ENCODE measurements at places on chromosomes 16 and 17.

- DNase-seq, result no peak
Measured at GRCh38 chr17:48770954-48771353, 42.4 kb upstream of the HOXB13 start.

DNA sequence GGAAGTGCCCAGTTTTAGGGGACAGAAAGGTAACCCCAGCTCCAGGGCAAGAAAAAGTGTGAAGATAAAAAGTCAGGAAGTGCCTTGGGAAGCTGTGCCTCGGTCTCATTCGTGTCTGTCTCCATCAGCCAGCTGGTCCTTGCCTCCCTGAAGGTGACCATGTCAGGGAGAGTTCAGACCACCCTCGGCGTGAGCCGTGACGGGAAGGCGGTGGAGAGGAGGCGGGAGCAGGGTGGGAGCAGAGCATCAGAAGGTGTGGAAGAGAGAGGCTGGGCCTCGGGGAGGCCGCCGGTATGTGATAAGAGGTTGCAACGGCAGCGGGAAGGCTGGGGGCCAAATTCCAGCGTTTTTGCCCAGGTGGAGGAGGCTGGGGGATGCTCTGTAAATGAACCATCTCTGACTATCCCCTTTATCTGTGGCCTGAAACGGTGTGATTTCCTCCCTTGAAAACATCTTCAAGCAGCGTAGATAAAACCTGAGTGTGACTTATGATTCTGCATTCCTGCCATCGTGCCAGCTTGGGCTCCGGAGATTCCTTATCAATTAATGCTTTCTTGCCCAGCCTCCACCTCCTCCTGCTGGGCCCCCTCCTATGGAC lies 251.8 kb downstream of the IRF8 start:
- no peak for DNase-seq

DNA sequence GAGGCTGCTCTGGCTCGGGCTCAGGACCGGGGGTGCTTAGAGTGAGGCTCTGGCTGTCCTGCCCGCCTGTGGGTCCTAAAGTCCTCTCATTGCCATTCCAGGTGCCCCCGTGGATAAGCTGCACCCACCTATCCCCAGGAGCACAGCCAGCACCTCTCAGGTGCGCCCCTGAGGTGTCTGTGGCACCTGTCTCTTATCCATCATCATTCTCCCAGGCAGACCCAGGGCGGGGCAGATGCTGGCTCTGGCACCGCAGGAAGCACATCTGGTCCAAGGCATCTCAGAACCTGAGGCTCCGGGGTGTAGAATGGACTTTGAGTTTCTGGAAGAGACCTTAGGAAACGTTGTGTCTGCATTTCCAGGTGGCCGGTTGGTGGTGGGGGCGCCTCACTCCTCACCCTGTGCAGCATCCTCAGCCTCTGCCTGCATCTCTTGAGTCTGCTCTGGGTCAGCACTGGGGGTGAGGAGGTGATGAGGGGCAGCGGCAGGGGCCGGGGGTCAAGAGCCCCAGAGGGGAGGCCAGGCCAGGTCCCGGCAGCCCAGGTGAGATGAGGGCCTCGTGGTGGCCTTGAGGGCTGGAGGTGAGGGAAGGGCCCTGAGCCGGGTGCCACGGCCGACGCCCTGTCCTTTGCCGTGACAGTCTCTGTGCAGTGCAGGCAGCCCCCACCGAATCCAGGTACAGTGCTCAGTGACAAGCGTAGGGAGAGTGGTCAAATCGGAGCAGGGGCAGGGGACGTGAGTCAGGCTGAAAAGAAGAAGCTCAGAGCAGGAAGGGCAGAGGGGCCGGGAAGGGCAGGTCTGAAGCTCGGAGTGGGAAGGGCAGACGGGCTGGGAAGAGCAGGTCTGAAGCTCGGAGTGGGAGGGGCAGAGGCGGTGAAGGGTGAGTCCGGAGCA lies 173.5 kb downstream of the NPIPB11 start:
- no peak for DNase-seq

DNA sequence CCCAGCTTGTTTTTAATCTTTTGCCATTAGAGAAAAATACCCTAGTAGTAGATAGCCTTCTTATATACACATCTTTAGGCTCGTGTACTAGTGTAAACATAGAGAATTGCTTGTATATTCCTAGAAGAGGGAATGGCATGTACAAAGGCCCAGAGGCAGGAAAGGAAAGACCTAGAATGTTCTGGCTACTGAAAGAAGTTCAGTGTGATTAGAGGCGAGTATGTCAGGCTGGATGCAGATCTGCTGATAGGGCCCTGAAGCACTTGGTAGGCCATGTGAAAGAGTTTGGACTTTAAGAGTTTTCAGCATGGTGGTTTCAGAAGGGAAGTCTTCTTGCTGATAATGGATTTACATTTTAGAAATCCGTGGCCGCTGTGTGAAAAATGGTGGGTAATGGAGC lies 17.4 kb downstream of the CTCF start:
- DNase-seq, result no peak

- DNase-seq, result no peak
Measured at GRCh38 chr17:46192189-46192438, 1.1 kb downstream of the KANSL1 start.

DNA sequence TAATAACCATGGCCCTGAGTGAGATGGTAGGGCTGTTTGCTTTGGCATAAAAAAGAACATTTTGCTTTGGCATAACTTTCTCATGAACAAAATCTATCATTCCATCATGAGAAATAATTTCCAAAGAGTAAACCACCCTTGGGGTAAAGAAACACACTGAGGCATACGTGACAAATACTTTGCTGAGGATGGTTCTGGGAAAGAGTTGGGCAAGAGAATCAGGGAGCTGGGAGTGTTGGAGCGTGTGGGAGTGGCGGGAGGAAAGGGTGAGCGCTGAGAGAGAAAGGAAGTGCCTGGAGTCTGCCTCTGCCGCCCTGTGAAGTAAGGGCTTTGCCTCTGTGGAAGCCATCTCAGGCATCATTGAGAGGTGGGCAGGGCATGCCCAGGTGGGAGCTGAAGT lies 60.2 kb upstream of the ARHGAP44 start:
- no peak for DNase-seq

DNA sequence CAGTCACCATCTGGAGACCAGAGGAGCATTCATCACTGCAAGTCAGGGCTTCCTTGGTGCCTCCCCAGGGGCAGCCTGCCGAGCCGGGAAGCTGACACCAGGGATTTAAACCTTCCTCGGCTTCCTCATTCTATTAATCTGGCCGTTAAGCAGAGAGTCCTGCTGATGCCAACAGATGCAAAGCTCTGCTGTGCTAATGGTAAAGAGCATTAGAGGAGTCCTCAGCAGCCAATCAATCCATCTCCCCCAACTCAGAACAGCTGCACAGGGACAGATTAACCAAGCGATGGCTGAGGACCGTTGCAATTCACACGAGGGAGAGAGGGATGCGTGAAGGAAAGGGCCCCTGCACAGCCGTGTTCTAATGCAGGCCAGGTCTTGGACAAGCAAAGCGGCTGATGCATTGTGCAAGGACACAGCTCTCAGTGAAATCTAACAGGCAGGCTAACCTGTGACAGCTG lies 116.6 kb downstream of the XYLT1 start:
- no peak for DNase-seq

- no peak for DNase-seq
Measured at GRCh38 chr17:6286233-6286632, 148.7 kb downstream of the AIPL1 start.

DNA sequence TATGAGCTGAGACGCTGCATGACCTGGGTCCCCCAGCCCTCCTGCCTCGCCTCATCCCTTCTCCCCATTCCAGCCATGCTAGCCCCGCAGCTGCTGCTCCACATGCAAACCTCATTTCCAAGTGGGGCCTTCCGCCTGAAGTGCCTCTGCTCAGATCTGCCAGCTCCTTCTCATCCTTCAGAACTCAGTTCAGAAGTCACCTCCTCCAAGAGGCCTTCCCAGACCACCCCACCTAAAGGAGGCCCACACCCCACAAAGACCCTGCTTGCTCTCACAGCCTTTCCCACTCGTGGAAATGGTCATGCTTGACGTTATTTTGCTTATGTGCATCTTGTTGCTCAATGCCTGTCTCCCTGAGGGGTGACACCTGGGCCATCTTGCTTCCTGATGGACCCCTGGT lies 58.7 kb downstream of the RMI2 start:
- no peak for DNase-seq

DNA sequence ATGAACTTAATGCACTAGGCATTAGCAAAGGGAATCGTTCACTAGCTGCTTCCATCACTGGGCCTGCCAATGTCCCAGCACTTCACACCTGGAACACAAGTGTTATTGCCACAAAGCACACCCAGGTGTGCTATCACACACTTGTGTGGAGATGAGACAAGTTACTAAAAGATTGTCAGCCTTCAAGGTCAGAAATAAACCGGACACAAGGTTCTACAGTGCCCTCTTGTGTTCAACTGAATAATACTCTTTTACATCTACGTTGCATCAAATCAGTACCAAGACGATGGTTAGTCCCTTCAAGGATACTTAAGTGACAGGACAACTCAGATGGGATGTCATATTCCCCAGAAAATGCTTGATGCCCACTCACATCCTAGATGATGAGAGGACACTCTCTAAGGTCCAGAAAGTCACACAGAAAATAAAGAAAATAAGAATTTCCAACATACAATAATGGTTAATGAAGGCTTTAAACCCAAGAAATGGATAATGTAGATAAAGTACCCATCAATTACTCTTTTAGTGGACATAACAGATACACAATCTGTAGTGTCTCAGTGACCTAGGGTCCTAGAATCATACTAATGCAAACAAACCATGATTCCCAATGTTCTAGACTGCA lies 16.4 kb upstream of the GLG1 start:
- no peak for DNase-seq

DNA sequence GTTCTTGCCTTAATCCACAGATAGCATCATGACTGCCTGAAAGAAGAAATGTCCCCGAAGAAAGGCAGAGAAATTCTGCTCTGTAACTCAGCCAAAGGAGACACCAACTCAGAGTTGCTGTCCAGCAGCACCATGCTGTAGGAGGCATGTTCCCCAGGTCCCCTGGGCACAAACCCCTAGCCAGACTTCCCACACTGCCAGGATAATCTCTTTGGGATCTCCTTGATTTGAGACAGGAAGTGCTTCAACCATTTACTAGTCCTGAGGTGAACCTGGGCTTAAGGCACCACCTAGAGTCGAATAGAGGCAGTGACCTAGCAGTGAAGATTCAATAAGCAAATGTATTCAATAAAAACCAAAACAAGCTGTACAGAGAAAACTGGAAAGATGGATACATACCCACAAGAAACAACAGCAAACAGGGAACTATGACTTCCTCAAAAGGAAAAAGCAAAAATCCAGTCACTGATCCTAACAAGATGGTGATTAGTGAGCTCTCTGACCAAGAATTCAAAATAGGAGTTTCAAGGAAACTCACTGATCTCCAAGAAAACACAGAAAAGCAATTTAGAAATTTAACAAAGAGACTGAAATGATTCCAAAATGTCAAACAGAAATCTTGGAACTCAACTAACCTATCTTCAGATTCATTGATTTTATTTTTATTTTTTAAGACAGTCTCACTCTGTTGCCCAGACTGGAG lies 5.7 kb downstream of the OR4D2 start:
- DNase-seq, result no peak

DNA sequence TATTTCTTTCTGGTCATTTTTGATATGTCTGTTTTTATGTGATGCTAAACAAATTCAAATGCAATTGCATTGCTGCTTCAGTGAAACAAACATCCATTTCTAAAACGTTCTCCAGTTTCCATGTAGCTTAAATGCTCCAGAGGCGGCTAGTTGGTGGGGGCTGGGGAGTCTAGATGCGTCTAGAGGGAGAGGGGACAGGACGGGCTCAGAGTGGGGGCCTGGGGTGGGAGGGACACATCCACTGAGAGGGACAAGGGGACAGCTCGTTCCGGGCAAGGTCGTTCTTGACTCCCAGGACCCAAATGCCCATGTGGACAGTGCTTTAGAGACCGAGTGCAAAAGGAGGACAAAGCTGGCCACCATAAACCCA lies 102.3 kb downstream of the FOXL1 start:
- DNase-seq, result no peak

DNA sequence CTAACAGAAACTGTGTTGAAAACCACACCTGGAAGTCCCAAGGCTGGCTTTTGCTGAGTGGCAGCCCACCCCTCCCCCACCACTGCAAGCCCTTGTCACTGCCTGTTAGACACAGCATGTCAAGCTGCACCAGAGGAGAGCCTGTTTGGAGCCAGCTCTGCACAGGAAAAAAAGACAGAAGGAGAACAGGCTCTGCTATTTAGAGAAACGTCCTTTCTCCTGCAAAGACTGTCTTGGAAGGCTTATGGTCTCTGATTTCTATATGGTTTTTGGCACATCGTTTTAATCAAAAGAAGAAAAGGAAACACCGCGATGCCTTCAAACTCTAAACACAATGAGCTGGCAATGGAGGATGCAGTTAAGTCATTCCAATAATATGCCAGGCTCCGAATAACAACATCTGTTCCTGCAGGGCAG lies 275.5 kb downstream of the MAP2K4 start:
- no peak for DNase-seq

GRCh38 chr17:55295411-55296170 lies 30.8 kb downstream of the HLF start:
- no peak for DNase-seq

- DNase-seq, result no peak
Measured at GRCh38 chr17:45086865-45087503, 25.9 kb downstream of the NMT1 start.

DNA sequence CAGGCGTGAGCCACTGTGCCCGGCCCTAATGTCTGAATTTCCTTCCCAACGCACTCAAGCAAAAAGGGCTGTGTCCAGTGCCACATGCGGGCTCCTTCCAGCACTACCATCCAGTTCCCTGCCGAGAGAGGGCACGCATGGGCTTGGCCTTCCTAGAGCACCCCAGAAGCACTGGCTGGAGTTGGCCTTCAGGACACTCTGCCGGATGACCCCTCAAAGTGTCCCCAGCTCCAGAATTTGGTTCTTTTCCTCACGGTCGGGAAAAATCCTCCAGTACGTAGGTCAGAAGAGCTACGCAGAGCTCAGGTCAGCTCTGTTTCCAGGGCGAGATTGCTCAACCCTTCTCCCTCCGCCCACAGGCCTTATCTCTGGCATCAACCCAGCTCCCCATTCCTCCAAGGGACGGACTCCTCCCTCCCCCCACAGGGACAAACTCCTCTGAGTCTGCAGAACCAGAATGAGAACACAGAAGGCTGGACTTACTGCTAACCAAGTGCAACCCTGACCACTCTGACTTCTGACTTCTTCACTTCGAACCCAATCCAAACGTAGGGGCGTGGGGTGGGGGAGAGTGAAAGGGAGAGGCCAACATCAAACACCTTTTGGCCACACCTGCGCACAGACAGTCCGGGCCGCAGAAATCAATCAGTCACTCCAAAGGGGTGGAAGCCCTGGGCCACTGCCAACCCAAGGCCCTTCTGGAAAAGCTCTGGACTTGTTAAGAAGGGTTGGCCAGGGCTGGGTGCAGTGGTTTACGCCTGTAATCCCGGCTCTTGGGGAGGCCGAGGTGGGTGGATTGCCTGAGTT lies 3.6 kb downstream of the CDC42EP4 start:
- no peak for DNase-seq

- DNase-seq, result no peak
Measured at GRCh38 chr17:49691086-49691676, 13.3 kb upstream of the SPOP start.

All from C1 segment of cervical spinal cord (tissue), 14 donors.